ENCODE measurements at places on chromosomes 5 and 9.
A peak's percentile ranks its signal among the peaks of the same experiment; 100 is the strongest.

DNA sequence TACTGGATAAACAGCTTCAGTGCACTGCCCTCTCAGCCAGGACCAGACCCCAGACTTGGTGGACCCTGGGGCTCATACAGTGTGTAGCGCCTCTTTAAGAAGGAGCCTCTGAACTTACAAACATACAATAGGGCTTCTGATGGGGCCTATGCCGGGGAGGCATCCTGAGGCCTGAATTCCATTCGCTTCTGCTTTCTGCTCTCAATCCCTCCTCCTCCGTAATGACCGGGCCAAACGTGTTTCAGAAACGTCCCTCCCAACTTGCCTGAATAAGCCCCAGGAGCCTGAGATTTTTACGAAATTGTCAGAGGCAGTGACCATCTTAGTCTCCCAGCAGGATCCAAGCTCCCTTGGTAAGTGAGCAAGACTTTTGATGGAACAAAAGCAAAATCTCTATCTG is 128.1 kb upstream of the BOD1 start:
- DNase-seq: no peak

DNA sequence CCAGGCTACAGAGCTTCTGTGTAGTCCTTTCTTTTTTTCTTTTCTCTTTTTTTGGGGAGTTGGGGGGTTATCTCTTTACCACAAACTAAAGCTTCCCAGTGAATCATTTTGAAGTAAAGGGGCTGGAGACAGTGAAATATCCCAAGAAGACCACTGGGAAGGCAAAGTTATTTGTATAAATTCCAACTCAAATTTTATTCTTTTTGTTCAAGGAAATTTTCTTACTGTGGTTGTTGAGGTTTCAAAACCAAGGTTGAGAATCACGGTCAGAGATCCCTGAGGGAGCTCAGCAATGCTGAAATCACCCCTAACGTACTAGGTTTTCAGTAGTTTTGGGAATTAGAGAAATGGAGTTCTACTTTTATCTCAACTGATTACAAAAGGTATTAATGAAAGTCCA is 175.7 kb downstream of the ARHGEF28 start:
- DNase-seq: no peak

DNA sequence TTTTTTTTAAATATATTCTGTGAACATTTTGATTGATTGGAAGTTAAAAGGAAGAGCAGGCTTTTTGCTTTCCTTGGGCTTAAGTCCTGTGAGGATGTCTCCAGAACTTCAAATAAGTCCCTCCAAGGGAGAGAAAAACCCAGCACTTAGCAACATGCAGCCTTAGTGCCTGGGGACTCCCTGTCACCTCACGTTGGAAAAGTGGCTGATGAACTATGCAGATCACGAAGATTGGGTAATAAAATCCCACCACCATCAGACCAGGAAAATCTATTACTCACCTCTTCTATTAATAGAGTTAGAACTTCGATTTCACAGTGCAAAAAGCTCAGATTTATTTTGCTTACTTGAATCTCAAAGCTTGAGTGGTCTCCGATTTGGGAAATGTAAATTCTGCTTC is 507.0 kb downstream of the MAT2B start:
- DNase-seq: no peak

- DNase-seq: no peak
These were observed 384.0 kb upstream of the IRX4 start for GRCh38 chr5:2266641-2267240.

DNA sequence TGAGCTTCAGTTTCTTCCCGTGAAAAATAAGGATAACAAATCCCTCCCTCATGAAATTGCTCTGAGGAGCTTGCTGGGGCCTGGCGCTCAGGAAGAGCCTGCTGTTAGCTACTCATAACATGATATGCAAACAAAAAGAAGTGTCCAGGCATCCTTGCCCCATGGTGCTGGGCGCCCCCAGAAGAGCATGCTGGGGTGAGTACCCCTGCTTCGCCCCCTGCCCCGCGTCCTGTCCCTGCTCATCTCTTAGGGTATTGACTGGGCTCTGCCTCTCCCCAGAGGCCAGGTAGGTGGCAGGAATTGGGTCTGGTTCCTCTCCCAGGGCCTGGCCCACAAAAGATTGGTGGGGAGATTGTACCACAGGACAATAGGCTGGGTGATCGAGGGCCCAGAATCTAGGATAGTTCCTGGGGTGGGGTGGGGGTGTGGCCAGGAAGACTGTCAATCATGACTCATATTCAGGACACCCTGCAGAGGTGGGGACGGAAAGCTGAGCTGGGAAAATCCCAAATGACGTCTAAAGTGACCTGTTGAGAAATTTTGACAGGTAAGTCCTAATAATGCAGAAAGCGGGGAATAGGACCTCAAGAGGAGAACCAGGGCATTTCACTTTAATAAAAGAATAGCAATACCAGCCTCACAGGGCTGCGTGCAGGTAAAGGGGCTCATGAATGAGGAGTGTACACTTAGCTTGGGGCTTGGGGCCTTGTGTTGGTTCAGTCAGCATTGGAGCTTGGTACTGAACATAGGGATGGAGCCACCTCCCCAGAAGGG is 8.9 kb downstream of the PITX1 start:
- no peak for DNase-seq

- DNase-seq: no peak
These were observed 24.1 kb upstream of the RHOBTB3 start for GRCh38 chr5:95707055-95707454.

- no peak for DNase-seq
These were observed 19.6 kb upstream of the HRH2 start for GRCh38 chr5:175638305-175638704.

GRCh38 chr5:107670932-107671741 is at the start of gene EFNA5:
EFNA5 (minus strand) TSS chr5:107670937.
- DNase-seq: peak; percentile 18
